ENCODE measurements at places on chromosomes 4 and X.

- peak; percentile 10 for DNase-seq
Observed at GRCh38 chrX:139596068-139596467, 65.5 kb downstream of the F9 start.

GRCh38 chr4:183816077-183816476, 89.0 kb upstream of the STOX2 start:
- DNase-seq, result no peak

DNA sequence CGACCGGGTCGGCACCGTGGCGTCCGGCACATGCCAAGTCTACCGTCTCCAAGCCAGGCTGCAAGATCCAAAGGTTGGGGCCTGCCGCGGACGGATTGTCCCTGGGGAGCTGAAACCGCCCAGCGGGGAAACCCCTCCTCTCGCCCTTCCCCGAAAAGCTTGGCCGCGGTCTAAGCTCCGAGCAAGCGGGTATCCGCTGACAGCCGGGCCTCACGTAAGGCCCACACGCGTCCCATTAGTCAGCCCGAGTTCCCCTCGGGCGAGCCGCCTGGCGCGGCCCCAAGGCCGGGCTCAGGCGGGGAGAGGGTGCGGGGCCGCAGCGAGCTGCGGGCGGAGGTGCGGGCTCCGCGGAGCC, 6.8 kb upstream of the BCOR start:
- peak; percentile 79 for DNase-seq

GRCh38 chr4:173909294-173909693, 374.2 kb downstream of the FBXO8 start:
- no peak for DNase-seq

DNA sequence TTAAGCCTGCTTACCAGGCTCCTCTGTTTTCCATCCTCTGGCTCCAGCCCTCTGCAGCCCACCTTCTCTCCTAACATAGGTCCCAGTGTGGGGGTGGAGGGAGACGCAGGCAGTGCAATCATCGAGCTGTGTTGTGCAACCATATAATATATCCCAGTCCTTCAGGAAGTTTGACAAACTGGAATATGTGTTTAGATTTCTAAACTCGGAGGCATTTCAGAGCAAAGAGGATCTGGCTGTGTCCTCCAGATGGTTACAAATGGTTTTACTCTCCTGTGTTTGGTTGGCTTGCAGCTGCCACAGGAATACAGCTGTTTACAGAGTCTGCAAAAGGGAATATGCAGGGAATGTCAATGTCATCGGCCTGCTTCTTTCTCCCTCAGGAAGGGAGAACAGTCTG, 195.3 kb upstream of the LNX1 start:
- DNase-seq, result no peak

DNA sequence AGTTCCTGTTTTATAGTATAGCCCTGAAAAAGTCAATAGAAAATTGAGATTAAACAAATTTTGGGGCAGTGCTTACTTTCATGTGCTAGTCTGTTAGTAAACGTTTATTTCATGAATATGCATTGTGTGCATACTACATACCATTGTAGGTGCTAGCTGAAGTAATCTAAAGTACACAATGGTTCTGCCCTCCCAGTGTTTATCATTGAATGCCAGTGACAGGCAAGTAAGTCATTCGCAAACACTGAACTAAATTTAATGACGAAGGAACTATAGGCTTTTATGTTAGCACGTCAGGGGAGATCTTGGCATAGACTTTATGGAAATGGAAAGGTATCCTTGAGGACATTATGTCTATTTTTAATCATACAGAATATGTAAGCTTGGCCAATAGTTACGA, 426.9 kb upstream of the EPHA5 start:
- no peak for DNase-seq

GRCh38 chrX:102964940-102965339, 27.9 kb downstream of the RAB40AL start:
- no peak for DNase-seq

DNA sequence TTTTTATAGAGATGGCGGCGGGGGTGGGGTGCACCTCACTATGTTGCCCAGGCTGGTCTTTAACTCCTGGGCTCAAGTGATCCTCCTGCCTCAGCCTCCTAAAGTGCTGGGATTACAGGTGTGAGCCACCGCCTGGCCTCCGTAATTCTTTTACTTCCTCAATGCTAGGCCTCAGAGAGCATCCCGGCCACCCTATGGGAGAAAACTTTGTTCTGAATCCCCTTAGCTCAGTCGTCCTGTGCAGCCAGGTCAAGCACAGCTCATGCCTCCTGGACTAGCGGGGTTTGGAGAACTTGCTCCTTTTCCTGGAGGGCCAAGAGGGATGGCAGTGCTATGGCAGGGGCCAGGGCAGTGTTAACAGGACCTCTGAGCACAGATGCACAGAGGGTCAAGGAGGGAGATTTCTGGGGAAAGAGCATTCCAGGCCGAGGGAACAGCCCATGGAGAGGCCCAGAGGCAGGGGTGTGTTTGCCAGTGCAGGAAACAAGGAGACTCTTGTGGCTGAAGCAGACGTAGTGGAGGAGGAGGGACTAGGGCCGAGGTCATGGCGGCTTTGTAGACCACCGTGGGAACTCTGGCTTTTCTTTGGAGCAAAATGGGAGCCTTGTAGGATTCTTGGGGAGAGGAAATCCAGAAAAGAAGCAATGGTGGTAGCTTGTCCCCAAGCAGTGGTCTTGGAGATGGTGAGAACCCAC, 9.8 kb upstream of the TNIP2 start:
- DNase-seq, result no peak

- DNase-seq, result peak; percentile 37
Observed at GRCh38 chr4:102693262-102693850, 67.4 kb downstream of the MANBA start.

DNA sequence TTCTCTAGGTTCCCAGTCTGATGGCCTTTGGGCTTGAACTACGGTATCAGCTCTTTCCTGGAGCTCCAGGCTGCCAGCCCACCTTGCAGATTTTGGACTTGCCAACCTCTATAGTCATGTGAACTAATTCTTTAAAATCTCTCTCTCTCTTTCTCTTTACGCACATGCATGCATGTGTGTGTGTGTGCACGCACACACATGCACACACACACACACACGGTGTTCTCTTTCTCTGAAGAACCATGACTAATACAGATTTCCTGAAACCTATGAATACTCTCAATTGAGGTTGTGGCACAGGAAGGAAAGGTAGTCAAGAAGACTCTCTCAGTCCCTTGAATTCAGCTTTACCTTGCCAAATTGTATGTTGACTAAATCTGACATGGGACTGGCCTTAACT, 6.2 kb upstream of the ZCCHC13 start:
- DNase-seq, result peak; percentile 5

DNA sequence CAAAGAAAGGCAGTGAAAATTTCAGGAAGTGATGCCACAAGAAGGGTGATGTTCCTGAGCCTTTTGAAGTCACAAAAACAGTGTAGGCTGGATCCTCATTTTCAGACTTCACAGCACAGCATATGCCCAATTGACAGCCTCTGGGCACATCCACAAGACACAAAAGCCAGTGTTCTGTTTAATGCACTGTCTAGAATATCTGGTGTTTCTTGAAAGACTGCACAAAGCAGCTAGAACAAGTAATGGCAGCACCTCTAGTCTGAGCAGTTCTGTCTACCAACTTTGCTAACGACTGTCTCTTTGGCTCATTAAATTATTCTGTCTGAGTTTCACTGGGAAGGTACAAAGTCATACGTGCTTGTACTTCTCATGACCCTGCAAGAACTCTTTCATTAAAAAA, 417.1 kb upstream of the GALNT7 start:
- no peak for DNase-seq

- DNase-seq, result no peak
Observed at GRCh38 chr4:148431401-148431800, 10.8 kb downstream of the NR3C2 start.

DNA sequence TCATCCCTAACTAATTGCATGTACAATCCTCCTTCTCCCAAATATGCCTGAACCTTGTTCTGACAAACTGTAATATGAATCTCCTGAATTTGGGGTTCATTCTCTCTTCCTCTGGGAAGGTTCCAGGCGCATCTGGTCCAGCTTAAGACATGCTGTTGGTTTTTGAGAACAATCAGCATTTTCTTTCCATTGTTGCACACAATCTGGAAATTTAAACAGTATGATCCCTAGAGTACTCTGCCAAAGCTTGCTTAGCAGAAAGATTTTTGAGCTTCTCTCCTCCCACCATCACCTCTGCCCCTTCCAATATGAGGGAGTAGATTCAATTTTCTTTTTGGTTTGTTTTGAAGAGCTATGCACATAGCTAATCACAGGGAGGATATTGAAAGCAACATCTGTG, 50.1 kb downstream of the SRPX start:
- DNase-seq, result no peak

GRCh38 chr4:79471309-79471708, 63.3 kb upstream of the GK2 start:
- no peak for DNase-seq

DNA sequence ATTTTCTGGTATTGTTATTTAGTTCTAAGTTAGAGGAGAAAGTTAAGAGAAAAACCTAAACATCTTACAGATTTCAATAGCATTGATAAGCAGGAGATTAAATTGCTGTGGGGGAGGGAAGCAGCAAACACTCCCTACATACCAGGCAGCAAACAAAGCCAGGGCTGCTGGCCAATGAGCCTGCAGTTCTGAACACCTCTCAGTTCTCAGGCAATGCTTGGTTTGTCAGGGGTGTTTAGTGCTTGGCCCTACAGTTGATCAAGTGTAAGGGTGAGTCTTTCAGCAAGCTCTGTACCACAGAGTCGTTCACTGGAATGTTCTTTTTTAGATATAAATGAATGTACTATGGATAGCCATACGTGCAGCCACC, 38.6 kb downstream of the EGFL6 start:
- DNase-seq, result no peak

GRCh38 chr4:106493086-106493485, 124.5 kb upstream of the GIMD1 start:
- peak; percentile 12 for DNase-seq

DNA sequence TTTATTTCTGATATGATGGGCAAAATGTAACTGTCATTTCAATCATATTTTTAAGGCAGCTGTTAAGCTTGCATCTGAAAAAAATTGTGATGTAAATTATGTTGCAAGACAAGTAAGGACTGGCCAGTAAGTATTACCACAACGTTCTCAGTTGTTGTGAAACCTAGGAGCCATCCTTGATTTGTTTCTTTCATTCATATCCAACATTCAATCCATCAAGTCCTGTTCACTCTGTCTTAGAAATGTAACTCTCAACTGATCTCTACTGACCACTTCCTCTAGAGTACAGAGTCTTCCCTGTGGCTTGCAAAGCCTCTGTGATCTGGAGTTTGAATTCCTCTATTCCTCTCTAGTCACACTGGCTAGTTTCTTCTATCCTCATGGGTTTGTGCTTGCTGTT, 161.4 kb upstream of the MAD2L1 start:
- DNase-seq, result no peak

DNA sequence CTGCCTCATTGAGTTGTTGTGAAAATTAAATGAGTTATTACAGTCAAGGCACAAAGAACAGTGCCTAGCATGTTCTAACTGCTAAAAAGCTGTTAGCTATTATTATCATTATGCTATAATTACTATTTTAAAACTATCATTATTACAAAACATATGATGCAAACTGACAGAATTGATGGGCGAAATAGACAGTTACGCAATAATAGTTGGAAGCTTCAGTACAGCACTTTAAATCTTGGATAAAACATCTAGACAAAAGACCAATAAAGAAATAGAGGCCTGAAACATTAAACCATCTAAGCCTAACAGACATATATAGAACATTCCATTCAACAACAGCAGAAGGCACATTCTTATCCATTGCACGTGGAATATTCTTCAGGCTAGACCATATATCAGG, 73.0 kb downstream of the TAB3 start:
- DNase-seq, result no peak

GRCh38 chrX:142089193-142089592, 115.9 kb downstream of the MAGEC2 start:
- DNase-seq, result peak; percentile 29

DNA sequence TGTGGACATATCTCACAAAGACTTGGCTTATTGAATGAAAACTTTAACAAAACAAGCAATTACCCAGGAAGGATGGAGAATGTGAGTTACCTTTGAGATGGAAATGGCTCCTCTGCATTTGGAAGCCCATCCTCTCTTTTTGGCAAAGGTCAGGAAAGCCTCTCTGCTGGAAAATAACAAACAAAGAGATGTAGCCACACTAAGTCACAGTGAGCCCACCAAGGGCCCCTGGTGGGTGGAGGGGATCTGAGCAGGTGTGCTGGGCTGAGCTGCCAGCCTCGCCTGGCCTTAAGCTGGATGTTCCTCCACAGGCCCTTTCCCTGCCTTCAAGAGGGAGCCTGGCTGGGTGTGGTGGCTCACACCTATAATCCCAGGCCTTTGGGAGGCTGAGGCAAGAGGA, 269.2 kb downstream of the HNRNPD start:
- DNase-seq, result no peak

- DNase-seq, result no peak
Observed at GRCh38 chrX:105461016-105461415, 240.5 kb upstream of the TEX13A start.

GRCh38 chrX:35104626-35105025, 162.0 kb downstream of the FAM47B start:
- DNase-seq, result no peak

DNA sequence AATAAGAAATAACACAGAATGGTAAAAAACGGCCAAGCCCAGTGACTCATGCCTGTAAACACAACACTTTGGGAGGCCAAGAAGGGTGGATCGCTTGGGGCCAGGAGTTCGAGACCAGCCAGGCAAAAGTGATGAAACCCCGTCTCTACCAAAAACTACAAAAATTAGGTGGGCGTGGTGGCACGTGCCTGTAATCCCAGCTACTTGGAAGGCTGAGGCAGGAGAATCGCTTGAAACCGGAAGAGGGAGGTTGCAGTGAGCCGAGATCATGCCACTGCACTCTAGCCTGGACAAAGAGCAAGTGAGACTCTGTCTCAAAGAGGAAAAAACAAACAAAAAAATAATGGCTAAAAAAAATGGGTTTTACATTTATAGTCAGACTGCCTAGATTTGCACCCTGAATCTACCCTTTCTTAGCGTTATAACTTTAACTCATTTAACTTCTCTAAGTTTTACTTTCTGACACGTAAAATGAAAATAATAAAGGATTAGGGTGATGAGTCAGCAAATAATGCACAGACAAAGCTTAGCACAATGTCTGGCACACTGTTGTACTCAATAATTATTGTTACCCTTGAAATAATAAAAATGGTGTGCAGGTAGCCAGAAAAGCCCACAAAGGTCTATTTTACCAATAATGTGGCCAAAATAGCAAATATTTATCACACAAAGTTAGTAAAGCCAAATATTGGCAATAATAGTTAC, 55.0 kb downstream of the ATP11C start:
- DNase-seq, result peak; percentile 42

DNA sequence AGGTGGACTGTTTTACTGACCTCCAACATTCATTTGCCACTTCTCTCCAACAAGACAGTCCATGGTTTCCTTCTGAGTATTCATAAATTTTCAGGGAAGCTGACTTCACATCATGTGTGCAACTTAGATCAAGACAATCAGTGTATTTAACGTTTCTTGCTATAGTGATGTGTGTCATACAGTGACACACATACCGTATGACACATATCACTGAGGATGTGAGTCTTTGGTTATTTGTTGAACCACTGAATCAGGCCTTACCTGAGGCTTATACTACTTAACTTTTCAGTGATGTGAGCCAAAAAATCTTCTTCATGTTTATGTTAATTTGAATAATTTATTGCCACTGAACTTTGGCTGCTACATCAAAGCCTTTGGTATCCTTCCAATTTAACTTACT, 166.8 kb downstream of the BMPR1B start:
- DNase-seq, result no peak

Measured in M059J (cell line).